Naive thymus-derived CD4-positive, alpha-beta T cell (primary cell): ENCODE measurements at places on chromosomes 2 and 18. TPM values are rescaled to one million over a fixed set of nuclear protein-coding genes. Genes with fewer than 3 reads are reported as not detected.

GRCh38 chr2:36068086-36068485 is 287.5 kb upstream of the CRIM1 start:
- no peaks in the 10 kb centered on the region for H3K36me3 ChIP-seq
- H3K4me3 ChIP-seq, result no peak overlapping the region
- DNase-seq, result no peak
- H3K27me3 ChIP-seq, result no peaks in the 10 kb centered on the region
- no peak overlapping the region for H3K27ac ChIP-seq

Gene NYAP2
- not detected for polyA plus RNA-seq

DNA sequence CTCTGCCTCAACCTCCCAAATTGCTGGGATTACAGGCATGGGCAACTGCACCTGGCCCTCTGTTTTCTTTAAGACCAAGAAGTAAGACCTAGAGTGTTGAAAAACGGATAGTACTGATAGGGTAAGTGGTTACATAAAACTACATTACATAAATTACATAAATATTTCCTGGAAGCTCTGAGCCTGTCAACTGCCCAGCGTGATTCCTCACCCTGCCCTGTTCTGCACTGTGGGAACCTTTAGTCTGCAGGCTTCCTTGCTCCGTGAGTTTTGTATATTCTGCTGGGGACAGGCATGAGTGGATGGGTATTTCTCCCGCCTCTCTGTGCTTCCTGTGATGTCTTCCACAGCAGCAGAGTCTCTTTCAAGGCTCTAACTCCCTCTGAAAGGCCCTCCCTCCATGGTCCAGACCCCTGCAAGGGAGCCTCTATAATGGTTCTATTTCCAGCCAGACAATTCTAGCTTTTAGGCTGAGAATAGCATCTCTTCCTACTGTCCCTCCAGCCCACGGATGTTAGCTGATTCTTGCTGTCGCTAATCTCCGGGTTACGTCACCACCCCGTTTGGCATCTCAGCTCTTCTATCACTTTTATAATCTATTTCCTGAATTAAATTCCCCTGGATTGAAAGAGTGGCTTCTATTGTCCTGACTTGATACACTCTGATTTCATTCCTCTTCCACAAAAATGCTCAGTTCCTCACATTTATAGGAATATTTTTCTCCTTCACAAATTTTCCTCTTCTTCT is 49.5 kb upstream of the PLEKHM3 start:
- DNase-seq, result no peak
- no peaks in the 10 kb centered on the region for H3K4me1 ChIP-seq
- no peaks in the 10 kb centered on the region for H3K36me3 ChIP-seq

DNA sequence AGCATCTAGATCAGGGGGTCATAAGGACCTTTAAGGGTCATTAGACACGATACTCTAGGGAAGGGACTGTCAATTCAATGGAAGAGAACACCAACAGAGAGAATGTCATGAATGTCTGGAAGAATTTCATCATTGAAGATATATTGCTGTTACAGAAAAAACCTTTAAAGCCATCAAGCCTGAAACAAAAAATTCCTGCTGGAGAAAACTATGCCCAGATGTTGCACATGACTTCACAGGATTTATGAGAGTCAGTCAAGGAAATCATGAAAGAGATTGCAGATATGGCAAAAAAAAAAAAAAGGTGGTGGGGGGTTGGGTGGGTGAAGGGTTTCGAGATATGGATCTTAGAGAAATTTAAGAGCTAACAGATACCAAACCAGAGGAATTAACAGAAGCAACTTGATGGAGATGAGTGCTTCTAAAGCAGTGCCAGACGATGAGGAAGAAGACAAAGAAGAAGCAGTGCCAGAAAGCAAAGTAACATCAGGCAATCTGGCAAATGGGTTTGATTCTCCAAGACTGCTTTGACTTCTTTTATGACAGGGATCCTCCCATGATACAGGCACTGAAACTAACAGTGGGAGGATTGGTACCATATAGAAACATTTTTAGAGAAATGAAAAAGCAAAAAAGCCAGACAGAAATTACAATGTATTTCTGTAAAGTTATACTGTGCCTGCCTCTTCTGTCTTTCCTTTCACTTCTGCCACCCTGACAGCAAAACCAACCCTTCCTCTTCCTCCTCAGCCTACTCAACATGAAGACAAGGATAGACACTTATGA is 28.5 kb downstream of the MAP4K3 start:
- H3K27ac ChIP-seq, result no peak overlapping the region
- H3K4me1 ChIP-seq, result peaks cover 4% of the 10 kb centered on the region
- no peaks in the 10 kb centered on the region for H3K36me3 ChIP-seq
- no peak overlapping the region for H3K4me3 ChIP-seq
- DNase-seq, result no peak
- H3K27me3 ChIP-seq, result no peaks in the 10 kb centered on the region

Gene ACVR1C
- polyA plus RNA-seq, result 2.4 TPM

DNA sequence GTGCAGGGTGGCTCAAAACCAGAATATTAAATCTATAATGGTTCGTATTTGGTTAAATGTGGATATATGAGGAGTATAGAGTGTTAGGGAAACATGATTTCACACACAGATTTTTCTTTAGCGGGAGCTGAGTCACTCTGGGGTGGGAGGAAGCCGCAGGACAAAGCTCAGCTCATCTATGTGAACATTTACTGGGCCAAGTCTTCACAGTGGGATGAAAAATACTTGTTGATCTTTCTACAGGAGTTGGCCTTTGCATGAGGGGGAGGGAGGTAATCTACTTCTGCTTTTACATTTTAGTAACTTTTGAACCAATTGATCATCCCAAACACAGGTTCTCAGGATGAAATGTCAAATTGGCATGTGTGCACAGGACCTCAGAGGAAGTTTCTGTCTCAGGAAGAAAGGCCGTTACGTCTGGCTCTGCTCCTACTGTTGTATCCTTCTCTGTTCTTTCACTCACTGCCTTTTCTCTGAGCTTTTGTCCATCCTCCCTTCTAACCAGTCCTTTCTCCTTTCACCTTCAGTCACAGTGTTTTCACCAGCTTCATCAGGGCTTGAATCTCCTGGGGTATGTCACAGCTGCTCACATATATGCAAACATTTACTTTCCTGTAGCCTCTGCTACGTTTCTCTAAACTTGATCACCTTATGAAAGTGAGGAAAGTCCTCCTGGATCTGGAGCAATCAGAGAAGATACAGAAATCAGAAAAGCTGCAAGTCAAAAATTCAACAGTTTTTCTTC is 943.3 kb upstream of the FANCL start:
- H3K27ac ChIP-seq, result no peak overlapping the region
- H3K4me3 ChIP-seq, result no peak overlapping the region
- H3K36me3 ChIP-seq, result no peaks in the 10 kb centered on the region
- H3K27me3 ChIP-seq, result no peaks in the 10 kb centered on the region
- no peak for DNase-seq

DNA sequence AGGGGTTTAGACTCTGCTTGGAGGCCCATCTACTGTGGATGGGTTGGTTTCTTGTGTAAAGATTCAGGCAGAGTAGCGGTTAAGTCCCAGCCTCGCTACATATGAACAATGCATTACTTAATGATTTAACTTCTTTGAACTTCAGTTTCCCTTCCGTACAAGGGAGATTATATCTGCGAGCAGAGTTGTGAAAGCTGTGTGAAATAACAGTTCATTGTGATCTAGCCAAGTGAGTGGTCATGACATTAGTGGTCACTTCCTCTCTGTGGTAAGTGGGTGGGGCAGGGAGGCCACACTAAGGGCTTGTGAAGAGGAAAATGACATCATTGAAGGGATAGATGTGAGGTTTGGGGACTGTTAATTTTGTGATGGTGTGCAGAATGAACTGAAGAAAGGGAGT is 14.1 kb upstream of the MEX3C start:
- no peak overlapping the region for H3K27ac ChIP-seq
- H3K36me3 ChIP-seq, result no peaks in the 10 kb centered on the region
- H3K4me3 ChIP-seq, result no peak overlapping the region
- no peak for DNase-seq

Gene KLHL41
- not detected for polyA plus RNA-seq

Gene ATL2
- polyA plus RNA-seq, result 38.1 TPM

DNA sequence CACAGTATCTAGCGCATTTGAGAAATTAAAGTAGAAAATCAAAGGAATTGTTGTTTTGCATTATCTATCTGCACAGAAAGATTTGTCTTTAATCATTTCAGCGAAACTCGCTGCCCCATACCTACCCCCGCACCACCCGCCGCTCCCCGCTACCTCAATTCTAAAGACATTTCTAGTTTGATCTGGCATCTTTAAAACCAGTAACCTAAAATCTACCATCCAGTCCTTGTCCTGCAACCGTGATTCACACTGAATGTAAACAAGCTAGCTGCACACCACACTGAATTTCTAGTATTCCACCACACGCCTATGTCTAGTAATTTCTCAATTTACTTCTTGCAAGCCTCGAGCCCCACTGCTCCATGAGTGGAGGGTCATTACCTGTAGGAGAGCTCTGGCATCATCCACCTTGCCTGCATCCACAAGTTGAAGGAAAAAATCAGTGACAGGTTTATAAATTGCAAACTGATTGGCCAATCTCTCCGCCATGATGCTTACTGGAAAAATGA is 60.1 kb downstream of the ABCG8 start:
- no peak overlapping the region for H3K4me3 ChIP-seq
- H3K27me3 ChIP-seq, result no peaks in the 10 kb centered on the region
- no peak overlapping the region for H3K27ac ChIP-seq
- no peaks in the 10 kb centered on the region for H3K4me1 ChIP-seq
- no peak for DNase-seq

DNA sequence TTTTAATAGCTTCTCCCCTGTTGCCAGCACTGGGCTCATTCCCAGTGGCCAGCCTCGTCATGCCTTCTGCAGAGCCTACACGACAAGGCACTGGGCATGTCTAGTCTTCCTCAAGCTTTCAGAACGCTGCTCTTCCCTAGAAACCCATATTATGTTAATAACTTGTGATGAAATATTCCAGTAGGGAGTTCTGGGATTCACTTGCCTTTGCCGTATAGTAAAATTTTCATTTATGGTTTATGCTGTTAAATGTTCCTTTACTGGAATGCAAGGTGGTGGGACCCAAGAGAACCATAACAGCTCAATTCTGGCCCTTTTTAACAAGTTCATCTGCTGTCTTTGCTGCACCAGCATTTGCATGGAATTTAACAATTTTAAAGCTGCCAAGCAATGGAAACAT is 45.5 kb upstream of the SLC14A1 start:
- H3K27me3 ChIP-seq, result no peaks in the 10 kb centered on the region
- no peak for DNase-seq
- no peak overlapping the region for H3K4me3 ChIP-seq
- no peaks in the 10 kb centered on the region for H3K36me3 ChIP-seq
- H3K4me1 ChIP-seq, result no peaks in the 10 kb centered on the region

DNA sequence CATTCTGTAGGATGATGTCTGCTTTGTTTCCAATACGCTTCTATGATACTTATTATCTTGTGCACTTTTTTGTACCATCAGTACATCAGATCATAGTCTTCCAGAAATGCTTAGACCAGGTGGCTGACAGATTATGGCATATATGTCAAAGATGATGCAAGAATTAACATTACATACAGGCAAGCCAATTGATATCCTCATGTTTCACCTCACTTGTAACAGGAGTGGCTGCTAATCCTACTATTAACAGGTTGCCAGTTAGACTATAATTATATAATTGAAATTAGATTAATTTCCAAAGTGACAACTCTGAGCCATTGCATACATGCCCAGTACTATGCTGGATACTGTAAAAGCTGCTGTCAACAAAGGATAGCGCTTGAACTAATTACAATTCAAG is 77.2 kb downstream of the TLK1 start:
- no peak overlapping the region for H3K4me3 ChIP-seq
- no peak for DNase-seq
- no peaks in the 10 kb centered on the region for H3K36me3 ChIP-seq
- H3K27me3 ChIP-seq, result no peaks in the 10 kb centered on the region
- H3K27ac ChIP-seq, result peak overlapping the region; percentile 65
- H3K4me1 ChIP-seq, result peaks cover 7% of the 10 kb centered on the region

Gene PGAP1
- 2.1 TPM for polyA plus RNA-seq

GRCh38 chr2:105329197-105329554 is 359 bp downstream of the TGFBRAP1 start:
- no peaks in the 10 kb centered on the region for H3K27me3 ChIP-seq
- H3K4me3 ChIP-seq, result peak overlapping the region; percentile 73
- H3K4me1 ChIP-seq, result peaks cover 22% of the 10 kb centered on the region
- no peaks in the 10 kb centered on the region for H3K36me3 ChIP-seq

DNA sequence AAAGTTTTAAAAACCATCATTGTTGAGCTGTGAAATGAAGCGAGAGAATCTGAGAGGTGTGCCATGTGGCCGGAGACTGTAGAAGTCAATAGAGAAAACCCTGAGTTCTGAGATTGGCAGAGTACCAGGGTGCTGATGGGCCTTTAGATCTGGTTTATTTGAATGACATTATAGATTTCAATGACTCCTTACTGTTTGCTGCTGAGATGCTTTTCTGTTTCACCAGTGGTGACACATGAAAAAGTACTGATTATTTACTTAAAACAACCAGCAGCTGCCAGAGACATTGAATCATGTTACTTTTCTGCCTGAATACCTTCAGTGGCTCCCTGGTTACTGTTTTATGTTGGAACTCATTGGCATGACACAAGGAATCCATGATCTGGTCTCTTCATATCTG is 602.7 kb upstream of the ZNF804A start:
- H3K27me3 ChIP-seq, result no peaks in the 10 kb centered on the region
- no peak overlapping the region for H3K27ac ChIP-seq
- H3K4me3 ChIP-seq, result no peak overlapping the region
- no peaks in the 10 kb centered on the region for H3K36me3 ChIP-seq
- DNase-seq, result no peak
- H3K4me1 ChIP-seq, result no peaks in the 10 kb centered on the region

DNA sequence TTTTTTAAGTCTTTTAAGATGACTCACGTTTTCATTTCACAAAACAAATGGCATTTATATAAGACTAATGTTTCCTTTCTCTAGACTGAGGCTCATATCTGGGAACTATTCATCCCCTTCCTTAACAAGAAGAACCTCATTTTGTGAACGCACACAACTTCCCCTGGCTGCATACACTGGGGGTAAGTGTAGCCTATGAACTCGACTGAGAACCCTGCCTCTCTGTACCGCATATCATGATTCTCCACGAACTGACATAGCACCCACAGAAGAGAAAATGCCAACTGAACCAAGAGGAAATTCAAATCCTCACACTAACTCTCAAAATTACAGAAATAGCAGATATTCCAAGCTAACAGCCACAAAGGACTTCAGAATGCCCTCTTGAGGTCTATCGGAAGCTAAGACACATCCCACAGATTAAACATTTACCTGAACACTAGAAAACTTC is 236.7 kb downstream of the TCF4 start:
- no peak overlapping the region for H3K27ac ChIP-seq
- no peak overlapping the region for H3K4me3 ChIP-seq
- no peak for DNase-seq
- H3K4me1 ChIP-seq, result no peaks in the 10 kb centered on the region
- no peaks in the 10 kb centered on the region for H3K27me3 ChIP-seq
- no peaks in the 10 kb centered on the region for H3K36me3 ChIP-seq
